ENCODE measurements at places on chromosomes 2 and 18.

DNA sequence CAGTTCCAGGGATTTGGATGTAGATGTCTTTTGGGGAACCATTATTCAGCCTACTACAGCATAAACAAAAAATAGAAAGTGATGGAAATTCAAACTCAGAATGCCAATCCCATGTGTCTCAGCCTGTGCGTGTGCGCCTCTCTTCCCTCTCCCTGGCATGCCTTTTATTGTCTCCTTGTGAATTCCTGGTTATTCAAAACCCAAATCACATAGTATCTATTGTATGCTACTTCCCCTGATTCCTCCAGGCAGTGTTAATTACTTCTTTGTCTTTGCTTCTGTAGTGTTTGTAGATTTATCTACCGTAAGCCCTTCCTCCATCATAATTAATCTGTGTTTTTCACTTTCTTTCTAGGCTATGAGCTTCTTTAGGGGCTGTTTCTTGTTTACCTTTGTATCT, 38.9 kb downstream of the RHBDD1 start:
- DNase-seq = no peak

GRCh38 chr2:88538362-88538917, 85.9 kb upstream of the FOXI3 start:
- DNase-seq = no peak

- no peak for DNase-seq
Measured at GRCh38 chr2:70664525-70664924, 103.5 kb downstream of the ADD2 start.

DNA sequence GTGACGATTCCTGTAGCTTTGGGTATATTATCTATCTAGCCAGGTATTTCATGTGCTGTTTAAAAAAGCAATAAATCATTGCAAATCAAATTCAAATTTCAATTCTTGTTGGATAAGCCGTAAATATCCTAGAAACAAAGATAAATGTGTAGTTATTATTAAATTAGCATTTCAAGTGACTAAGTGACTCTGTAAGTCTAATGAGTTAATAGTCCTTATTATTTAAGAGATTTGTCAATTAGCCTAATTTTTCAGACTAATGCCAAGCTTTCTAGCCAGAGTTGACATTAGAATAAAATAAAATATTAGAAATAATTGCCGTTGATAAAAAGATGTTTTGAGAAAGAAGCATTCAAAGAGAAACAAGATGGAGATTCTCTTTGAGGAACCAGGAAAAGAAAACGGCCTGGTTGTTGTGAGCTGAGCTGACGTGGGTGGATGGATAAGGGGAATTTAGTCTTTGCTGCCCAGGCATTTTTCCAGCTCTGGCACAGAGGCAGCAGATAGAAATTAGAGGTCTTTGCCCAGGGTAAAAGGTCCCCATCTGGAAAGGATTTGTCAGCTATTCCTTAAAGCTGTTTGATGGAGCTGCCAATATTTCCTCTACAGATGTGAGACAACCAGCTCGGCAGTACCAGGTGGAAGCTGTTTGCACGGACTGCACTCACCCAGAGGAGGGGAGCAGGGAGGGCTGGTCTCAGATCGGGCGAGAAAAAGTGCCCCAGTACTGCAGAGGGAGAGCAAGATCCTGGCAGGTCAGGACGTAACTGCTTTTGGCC, 117.3 kb upstream of the SEC11C start:
- DNase-seq = no peak

DNA sequence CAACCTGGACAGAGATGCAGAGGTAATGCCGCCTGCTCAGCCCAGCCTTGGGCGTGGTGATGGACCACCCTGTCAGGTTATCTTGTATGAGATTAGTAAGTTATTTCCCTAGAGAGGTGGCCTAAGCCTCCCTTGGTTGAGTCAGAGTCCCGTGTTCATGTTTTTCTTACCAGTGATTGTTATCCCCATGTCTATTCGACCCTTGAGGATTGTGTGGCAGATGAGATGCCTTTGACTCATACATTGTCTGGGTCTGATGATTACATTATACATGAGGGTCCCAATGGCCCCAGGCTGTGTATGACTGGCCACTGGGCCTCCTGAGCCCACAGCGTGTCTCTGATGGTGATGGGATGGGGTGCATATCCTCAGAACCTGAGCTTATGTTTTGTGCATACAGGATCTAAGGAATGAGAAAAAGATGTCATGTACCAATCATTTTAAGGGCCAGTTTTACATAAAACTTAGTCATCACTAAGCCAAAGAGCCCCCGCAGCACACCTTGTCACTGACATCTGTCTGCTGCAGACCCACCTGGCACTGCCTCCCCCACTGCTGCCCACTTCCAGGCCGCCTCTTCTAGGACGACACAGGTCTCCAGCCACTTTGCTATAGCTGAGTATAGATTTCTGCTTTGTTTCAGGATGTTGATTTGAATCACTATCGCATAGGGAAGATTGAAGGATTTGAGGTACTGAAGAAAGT, 7.7 kb downstream of the PPP1R7 start:
- DNase-seq = peak; percentile 65

DNA sequence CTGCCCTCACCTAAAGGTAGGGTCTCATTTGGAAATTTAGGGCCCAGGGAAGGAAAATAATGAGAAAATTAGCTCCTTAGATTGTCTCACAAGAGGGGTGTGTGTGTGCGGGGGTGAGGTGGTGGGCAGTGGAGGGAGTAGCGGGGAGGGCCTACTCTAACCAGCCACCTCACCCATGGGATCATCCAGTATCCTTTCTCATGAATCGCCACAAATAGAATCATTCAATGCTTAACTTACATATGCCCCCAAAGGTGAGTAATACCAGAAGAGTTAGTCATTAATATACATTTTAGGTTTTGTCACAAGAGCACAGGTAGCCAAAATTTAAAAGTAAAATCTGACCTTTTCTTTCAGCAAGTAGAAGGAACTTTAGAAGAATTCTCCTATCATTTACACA, 122.1 kb downstream of the PLEKHM3 start:
- DNase-seq = no peak

DNA sequence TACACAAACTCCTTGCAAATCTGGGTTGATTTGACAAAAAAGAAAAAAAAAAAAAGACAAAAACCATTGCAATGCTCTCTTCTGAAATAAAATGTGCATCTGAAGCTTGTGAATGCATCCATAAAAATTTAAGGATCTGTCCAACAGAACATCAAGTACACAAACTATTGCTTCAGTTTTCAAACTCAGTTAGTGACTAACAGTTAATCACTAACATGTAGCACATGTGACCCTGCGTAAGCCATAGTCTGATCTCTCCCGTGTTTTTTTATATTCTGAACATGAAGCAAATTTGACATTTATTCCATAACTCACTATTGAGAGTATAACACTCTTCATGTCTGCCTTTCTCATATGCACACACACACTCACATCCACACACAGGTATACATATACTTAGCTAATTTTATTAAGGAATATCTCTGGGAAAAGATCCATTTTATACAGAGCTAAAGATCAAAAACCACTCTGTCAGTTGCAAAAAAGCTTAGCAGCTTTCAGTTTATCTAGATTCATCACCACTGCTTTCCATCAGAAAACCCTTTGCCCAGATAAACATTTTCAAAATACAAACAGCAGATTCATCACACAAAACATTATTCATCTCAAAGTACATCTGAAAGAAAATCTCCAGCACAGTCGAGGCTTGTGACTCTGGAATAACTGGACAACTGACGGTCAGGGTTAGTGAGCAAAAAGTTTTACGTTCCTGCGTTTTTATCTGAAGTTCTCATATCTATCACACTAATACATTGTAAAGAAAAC, 1000.4 kb upstream of the ACVR2A start:
- DNase-seq = no peak

- DNase-seq = no peak
Measured at GRCh38 chr2:217857624-217858506, 144.9 kb downstream of the TNS1 start.

- no peak for DNase-seq
Measured at GRCh38 chr2:59034106-59034505, 793.0 kb upstream of the FANCL start.

- no peak for DNase-seq
Measured at GRCh38 chr2:67879586-67880290, 183.1 kb downstream of the C1D start.

- no peak for DNase-seq
Measured at GRCh38 chr2:16653799-16654198, 11.8 kb downstream of the CYRIA start.

DNA sequence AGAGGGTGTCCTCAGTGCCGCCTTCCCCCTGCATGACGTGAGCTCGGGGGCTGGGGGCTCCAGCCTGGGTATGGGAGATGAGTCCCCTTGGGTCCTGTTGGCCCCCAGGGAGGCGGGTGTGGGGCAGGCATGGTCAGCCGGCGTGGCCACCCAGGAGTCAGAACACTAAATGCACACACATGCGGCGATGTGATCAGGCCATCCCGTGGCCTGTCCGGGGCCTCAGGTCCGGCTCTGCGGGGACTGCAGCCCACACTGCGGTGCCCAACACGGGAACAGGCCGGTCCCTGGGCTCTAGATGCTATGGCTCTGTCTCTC, 13.8 kb downstream of the ANO7 start:
- DNase-seq = no peak

DNA sequence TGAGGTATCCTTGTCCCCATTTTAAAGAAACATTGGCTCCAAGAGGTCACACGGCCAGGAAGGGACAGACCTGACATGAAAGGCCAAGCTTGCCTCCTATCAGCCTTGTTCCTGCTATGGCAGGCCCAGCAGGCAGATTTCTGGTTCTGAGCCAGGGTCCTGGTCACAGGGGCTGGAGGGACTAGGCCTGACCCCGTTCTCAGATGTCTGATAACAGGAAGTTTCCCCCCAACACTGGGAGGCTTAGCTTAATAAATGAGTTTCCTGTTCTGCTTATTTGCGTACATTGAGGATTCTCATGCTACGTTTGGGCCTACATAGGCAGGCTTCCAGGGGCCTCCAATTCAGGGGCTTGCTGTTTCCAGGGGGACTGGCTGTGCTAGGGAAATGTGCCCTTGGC, 107.8 kb upstream of the LTBP1 start:
- no peak for DNase-seq

DNA sequence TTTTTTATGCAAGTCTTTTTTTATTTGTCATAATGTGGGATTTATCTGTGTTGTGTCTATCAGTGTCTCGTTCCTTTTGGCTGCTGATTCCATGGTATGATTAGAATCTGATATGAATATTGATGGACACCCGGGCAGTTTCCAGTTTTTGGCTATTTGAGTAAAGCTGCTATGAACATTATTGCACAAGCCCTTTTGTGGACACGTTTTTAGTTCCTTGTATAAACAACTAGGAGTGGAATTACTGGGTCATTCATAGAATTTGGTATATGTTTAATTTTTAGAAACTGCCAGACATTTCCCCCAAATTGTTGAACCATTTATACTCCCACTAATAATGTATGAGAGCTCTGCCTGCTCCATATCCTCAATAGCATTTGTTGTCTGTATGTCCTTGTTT, 26.6 kb downstream of the HK2 start:
- DNase-seq = no peak

- peak; percentile 6 for DNase-seq
Measured at GRCh38 chr18:54444319-54444914, 86.7 kb downstream of the C18orf54 start.

DNA sequence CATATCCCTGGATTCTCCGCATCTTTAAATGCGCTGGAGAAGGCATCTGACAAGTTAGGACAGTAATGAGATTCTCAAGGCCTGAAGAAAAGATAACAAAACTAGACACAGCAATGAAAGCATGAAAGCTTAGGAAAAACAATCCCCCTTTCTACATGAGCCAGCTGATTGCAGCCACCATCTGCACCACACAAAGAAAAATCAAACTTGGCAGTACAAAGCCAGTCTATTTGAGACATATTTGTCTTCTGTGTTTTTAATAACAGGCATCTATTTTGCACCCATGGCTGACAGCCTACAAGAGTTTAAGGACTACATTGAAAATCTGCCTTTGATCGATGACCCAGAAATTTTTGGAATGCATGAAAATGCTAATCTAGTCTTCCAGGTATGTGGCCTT, 83.6 kb downstream of the TRABD2A start:
- DNase-seq = no peak

DNA sequence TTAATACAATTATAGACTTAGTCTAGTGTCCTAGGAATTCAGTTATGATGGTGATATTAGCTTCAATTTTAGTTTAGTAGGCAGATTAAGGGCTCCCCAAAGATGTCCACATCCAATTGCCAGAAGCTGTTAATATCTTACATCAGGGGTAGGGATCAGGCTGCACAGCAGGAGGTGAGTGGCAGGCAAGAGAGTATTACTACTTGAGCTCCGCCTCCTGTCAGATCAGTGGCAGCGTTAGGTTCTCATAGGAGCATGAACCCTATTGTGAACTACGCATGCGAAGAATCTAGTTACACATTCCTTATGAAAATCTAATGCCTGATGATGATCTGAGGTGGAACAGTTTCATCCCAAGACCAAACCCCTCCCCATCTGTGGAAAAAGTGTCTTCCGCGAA, 54.9 kb downstream of the NYAP2 start:
- no peak for DNase-seq

DNA sequence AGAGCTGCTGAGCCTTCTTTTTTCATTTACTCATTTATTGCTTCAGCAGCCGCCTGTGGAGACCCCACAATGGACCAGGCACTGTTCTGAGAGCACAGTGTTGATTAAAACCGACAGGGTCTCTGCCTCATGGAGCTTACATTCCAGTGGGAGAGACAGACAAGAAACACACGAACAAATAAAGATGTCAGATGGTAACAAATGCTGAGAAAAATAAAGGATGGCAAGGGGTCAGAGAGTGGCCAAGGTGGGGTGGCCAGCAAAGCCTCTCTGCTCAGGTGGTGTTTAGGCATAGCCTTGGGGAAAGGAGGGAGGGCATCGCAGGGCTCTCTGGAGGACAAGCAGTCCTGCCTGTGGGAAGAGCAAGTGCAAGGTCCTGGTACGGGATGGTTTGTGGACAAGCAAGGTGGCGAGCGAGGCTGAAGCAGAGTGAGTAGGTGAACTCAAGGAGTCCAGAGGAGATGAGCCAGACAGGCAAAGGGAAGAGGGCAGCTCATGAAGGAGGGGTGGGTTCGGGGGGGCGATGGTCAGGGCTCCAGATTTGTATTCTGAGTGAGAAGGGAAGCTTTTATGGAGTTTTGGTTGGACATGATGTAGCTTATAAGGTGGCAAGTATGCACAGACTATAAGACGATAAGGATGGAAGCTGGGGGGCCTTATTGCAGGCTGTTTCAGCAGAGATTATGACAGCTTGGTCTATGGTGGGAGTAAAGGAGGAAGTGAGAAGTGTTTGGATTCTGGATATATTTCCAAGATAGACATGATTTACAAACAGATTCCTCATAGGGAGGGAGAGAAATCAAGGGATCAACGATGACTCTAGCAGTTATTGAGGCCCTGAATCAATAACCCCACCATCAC, 8.8 kb upstream of the ITGB6 start:
- DNase-seq = no peak
